Left kidney (tissue), 8 donors: ENCODE measurements at places on chromosomes 4 and X. TPM values are rescaled to one million over a fixed set of nuclear protein-coding genes. Genes with fewer than 3 reads are reported as not detected.

Gene PAK3
- 6.5 TPM for polyA plus RNA-seq

Gene PF4V1
- not detected for polyA plus RNA-seq

Gene GPM6B
- 21.5 TPM for polyA plus RNA-seq

Gene SPRY1
- 84.1 TPM for polyA plus RNA-seq

Gene TCEAL5
- polyA plus RNA-seq: 14.6 TPM

Gene LETM1
- polyA plus RNA-seq: 28.8 TPM

Gene ASB9
- polyA plus RNA-seq: 13.3 TPM

Gene LEF1
- 83.2 TPM for polyA plus RNA-seq

Gene ARR3
- 1.6 TPM for polyA plus RNA-seq

Gene SMIM10L2A
- 10.4 TPM for polyA plus RNA-seq

Gene ANK2
- 80.7 TPM for polyA plus RNA-seq

DNA sequence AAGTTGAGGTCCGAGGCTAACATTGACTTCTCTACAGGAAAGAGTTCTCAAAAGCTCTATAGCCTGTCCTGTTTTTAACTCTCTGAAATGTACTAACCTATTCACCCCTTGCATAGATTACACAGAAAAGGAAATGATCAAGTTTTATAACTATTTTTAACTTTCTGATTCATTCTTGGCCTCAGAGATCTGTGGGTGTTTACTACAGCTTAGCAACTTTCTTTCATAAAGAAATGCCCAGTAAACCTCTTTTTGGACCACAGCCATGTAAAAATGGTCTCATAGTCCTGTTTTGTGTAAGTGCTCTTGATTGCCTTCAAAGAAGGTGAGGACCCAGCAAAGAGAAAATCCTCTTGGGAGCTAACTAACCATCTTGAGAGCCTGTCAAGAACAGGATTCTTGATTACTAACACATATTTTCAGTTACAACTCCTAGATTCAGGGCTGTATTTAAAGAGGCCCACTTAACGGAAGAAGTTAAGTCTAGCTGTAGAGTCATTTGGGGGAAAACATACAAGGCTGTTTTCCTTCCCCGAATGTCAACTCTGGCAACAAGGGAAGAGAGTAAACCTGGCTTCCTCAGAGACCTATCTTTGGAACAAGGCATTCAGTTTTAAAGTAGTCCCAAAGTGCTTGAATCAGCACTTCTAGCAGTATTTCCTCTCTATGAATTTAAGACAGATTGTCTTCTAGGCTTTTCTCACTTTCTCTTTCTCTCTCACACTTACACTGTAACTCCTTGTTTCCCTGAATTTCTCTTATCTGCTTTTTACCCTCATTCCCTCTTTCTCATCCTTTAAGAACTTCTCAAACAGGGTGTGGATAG lies 78.2 kb downstream of the IL21 start:
- no peak for DNase-seq

DNA sequence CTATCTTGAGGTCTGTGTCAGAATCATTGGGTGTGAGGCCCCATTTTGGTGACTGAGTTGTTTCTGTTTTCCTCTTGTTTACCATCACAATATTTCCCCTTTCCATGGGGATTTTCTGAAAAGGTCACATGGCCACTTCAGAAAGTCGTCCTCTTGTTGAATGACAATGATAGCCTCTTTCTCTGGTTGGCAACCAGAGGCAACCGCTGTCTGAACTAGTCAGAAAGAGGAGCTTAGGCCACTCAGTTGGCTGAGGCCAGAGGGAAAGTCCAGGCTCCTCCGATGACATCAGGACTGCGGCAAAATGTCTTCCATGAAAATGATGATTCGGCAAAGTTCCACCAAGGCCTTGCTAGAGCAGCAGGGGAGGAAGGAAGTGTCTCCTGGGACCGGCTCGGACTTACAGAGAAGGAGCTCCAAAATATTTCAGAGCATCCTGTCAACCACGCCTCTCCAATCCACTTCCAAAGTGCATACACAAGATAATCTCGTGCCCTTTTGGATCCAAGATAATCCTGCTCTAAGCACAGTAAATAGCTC lies 19.1 kb upstream of the RBM47 start:
- no peak for DNase-seq

DNA sequence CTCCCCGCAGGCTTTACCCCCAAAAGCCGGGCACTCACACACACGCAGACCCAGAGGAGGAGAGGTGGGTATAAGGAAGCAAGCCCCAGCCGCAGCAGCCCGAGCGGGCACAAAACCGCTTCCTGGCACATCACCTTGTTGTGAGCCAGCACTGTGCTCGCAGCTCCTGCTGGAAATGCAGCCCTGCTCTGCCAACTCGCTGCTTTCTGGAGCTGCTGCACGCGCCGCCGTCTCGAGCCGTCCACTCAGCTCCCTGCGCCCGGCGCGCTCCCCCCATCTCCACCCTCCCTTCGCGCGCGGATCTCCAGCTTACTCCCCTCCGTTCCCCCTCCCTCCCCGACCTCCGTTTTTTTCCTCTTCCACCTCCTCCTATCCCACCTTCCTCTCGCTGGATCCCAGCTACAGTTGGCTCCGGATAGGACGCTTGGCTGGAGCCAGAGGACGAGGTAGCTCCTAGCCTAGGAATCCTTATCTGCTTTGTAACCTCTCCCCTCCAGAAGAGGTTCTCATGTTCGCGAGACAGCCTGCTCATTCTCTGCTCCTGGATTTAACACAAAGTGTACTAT lies at the start of gene SPOCK3:
Gene SPOCK3 (minus strand): TSS at position 179 of the 566 bp plus-strand sequence.
- DNase-seq: peak; percentile 54

- no peak for DNase-seq
These were observed 8.3 kb upstream of the PF4V1 start for GRCh38 chr4:73844806-73845205.

DNA sequence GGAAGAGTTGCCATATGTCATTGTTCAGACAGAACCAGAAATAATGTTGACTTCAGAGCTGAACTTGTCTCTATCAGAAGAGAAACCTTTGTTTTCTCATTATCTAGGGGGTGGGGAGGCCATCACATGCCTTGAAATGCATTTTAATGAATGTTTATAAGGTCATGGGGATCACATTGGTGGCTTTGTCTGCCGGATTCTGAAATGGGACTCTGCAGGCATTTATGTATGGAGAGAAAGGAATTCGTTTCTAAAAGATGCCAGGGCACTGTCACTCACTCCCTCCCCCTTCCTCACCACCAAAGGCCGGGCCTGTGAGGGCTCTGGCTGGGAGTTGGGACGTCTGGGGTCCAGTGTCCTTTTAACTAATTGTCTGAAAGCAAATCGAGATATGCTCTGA lies 102.2 kb downstream of the MAMLD1 start:
- no peak for DNase-seq

DNA sequence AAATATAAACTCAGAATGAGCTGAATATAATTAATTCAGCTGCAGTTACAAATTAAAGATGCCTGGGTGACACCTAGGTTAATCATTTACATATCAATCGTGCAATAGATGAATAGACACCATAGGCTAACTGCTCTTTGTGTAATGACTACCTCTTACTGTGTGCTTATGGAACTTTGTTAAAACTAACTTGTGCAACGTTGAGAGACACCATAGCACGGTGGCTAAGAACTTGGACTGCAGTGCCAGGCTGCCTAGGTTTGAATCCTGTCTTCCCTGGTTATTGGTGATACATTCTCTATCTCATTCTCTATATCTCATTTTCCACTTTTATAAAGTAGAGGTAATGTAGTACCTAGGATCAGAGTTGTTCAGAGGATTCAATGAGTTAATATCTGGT lies 46.9 kb downstream of the SMAD1 start:
- no peak for DNase-seq

- DNase-seq: no peak
These were observed 69.4 kb upstream of the AFAP1 start for GRCh38 chr4:8009097-8009496.

GRCh38 chrX:133403984-133404383 lies 11.3 kb downstream of the GPC4 start:
- no peak for DNase-seq

- DNase-seq: no peak
These were observed 87.5 kb upstream of the RBPJ start for GRCh38 chr4:26233350-26233749.

DNA sequence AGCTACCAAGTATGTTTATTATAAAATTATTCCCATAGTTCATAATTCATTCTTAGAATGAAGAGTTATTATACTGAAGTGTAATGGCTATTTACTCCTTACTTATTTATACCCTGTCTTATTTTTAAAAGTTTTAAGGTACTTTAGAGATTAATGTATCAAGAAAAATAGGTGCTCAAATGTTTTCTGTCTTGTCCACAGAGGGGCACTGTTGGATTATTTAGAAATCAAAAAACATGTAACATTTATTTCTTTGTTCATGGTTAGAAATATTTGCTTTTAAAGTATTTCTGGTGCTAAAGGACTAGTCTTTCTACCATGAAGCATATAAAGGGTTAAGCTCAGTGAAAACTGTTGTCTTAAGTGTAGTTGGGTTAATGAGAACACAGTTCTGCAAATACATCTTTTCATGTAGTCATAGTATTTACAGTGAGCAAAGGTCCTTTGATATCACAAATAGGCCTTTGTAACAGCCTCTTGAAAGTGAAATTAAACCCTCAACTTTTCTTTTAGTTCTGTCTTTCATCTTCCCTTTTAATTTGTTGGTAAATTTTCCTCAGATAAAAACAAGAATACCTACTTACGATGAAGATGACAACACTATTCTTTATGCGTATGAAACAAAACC lies 7.7 kb downstream of the SCML1 start:
- no peak for DNase-seq

GRCh38 chr4:183349673-183350072 lies 27.4 kb upstream of the CLDN24 start:
- no peak for DNase-seq

DNA sequence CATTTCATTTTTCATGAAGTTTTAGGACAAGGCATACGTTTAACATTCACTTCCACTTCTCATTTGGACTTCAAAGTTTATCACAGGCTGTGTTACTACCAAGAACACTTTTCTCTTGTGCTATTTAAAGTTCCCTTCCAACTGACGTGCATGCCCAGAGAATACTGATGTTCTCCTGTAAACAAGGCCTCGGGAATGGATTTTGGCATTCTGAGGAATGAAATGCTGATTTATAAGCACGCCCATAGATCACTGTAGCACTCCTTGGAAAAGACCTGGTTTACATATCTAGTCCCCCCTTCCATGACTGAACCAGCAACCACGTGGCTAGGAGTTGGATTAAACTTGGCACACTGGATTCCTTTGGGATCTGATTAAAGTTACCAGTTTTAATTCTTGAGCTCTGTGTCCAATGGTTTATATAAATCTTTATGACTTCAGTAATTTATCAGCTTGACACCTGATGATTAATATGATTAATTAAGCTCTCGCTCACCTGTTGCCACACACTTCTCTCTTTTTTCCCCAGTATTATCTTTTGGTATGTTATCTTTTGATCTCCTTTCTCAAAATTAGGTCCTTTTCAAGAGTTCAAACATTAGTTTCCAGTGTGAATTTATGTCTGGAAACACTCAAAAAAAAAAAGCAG lies 122.4 kb upstream of the HAND2 start:
- no peak for DNase-seq

DNA sequence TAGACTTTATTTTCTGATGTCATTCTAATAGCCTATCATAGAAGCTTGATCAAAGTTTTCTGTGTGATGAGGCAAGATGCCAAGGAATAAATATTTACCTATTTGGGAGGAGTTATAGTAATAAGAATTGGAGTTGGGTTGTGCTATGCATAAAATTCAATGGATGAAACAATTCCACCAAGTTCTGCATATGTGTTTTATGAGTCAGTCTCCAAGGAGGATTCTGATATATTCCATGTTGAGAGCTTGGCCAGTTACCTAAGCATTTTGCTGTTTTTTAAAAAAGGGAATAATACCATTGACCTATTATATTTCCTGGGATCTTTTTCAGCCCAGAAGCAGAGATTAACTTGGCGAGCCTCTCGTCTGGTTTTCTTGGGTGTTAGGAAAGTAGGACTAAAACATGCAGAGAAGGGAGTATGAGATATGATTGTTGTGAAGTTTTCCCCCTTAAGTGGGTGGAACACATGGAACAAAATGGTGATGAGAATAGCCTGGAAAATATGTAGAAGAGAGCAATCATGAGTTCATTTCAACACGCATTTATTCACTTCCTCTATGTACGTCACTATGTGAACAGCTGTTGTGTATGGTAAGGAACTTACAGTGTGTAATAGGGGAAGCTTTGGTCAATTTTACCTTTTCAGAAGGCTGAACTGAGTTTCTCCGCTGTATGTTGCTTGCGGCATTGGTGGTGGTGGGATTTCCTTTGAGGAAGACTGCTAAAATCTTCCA lies 39.2 kb downstream of the POLA1 start:
- no peak for DNase-seq

DNA sequence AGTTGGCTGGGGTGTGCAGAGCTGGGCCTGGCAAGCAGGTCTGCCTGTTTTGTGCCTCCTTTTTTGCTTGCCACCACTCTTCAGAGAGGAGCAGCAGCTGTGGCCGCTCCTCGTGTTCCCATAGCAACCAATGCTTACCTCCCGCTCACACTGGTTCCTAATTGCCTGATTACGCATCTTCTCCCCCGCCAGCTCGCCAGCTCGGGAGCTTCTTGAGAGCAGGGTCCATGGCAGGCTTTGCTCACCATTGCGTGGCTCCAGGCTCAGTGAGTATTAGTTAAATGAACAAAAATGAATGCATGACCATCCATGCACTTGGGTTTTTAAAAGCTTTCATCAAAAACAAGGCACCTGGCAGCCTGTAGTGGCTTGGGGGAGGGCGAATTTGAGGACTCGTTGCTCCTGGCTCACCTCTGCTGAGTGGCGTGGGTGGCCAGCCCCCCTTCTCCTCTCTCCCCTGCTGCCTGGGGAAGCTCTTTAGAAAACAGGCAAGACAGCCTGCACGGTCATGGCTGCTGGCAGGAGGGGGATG lies 14.2 kb upstream of the PJA1 start:
- DNase-seq: peak; percentile 72

DNA sequence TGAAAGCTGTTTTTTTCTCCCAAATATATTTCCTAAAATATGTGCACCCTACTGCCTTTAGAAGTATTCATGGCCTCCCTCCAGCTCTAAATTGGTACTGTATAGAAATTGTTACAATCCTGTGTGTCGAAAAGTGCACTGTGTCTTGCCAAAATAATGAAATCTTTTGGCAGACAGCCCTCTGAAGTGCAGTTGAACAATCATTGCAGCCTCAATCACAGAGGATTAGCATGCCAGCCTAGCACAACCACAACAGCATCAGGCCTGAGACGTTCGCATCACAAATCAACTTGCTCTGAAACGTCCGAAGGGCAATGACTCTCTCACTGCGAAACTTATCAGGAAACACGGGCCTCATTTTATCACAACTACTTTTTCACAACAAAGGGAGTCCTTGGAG lies 99.0 kb downstream of the ANOS1 start:
- no peak for DNase-seq

DNA sequence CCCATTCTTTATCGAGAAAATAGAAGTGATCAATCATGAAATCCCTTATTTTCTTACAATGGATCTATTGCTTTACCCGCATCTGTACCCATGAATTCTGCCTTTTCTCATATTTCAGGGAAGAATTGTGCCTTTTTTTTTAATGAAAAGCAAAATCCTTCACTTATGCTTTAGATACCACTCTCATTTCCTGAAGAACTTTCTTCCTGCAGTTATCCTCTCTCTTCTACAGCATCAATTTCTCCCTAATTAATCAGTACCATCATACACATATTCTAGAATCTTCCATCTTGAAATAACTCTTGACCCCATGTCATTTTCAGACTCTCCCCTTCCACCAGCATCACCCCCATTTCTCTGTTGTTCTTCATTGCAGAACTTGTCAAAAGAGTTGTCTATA lies 26.6 kb downstream of the ARL9 start:
- DNase-seq: no peak

- no peak for DNase-seq
These were observed 2.4 kb upstream of the WDFY3 start for GRCh38 chr4:84968925-84969324.

- DNase-seq: no peak
These were observed 392.0 kb downstream of the GBA3 start for GRCh38 chr4:23084559-23085248.

- no peak for DNase-seq
These were observed 12.8 kb upstream of the LIMCH1 start for GRCh38 chr4:41525129-41525528.
